ENCODE measurements at places on chromosomes 11 and 22. TPM values are rescaled to one million over a fixed set of nuclear protein-coding genes. Genes with fewer than 3 reads are reported as not detected.

The PLXNB2 gene
- 227 TPM for total RNA-seq

- no peak for DNase-seq
Measured at GRCh38 chr22:33400061-33400840, 342.1 kb upstream of the SYN3 start.

DNA sequence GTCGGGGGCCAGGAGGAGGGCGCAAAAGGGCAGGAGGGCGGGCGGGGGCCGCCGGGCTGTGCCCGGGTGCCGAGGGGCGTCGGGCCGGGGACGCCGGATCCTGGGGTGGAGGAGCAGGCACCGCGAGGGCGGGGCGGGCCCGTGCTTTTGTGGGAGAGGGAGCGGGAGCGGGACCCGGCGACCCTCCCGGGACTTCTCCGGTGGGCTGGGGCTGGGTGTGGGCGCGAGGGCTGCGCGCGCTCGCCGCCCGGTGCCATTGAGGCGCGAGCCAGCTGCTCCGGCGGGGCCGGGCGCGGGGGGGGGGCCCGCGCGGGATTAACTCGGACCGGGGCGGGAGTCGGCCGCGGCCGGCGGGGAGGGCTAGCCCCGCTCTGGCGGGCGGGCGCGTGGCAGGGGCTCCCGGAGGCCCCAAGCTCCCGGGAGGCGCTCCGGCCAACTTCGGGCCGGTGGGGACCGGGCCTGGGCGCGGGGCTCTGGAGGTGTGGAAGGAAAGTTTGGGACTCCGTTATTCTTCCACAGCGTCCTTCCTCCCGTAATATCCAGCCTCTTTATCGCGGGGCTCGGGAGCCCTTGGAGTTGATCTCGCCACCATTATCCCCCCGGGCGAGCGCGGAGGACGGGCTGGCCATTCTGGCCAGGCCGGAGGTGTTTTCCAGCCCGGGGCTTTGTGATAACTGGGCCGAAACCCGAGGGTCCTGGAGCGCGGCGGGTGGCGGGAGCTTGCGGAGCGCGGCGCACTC lies 936 bp downstream of the CECR2 start:
- no peak for DNase-seq

The CXCR5 gene
- not detected for total RNA-seq

The PGA5 gene
- not detected for total RNA-seq
